Bronchial epithelial cell (primary cell): ENCODE measurements at places on chromosomes 2 and 18.
A peak's percentile ranks its signal among the peaks of the same experiment; 100 is the strongest.

DNA sequence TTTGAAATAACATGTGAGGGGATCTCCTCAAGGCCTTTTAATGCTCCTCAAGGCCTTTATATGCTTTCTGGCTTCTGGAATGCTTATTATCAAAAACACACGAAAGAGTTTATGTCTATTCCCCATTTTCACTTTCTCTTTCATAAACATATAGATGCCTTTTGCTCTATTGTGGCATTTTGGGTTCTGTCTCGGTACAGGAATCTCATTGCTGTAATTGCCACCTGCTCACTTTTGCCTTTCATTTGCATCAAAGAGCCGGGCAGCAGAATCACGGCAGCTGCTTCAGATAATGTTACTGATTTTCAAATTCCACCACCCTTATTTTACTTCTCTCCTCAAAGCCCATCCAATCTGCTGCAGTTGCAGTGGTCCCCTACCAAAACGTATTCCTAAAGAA lies 54.8 kb upstream of the LPIN2 start:
- DNase-seq: no peak

- no peak for DNase-seq
These were observed 242.9 kb upstream of the TMEFF2 start for GRCh38 chr2:192437653-192438052.

DNA sequence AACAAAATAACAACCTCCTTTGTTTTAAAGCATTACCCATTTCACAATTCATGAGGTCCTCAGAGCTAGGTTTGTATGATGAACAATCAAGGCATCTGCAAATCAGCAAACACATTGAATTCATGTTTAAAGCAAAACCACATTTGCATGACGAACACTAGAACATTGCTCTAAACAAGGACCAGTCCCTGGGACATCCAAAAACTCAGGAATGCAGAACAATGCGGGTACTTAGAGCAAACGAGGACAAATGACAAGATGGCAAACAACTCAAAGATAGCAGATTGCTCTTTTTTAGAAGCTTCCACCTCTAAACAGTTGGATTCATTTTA lies 45.7 kb upstream of the RALBP1 start:
- no peak for DNase-seq

DNA sequence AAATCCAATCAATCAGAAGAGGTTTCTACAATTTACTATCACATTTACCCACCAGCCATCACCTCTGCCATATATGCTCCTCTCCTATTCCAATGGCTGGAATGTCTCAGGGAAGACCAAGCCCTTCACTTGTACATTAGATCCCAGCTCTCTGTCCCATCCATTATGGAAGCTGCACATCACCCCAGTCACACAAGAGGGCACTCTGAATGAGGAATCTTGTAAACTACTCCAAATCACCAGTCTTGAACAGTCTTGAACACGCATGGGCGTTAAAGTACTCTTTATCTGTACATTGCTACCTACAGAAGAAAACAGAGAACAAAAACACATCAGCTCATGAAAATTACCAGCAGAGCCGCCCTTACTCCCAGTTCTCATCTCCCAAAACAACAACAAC lies 38.7 kb downstream of the ZC3H8 start:
- peak; percentile 33 for DNase-seq

DNA sequence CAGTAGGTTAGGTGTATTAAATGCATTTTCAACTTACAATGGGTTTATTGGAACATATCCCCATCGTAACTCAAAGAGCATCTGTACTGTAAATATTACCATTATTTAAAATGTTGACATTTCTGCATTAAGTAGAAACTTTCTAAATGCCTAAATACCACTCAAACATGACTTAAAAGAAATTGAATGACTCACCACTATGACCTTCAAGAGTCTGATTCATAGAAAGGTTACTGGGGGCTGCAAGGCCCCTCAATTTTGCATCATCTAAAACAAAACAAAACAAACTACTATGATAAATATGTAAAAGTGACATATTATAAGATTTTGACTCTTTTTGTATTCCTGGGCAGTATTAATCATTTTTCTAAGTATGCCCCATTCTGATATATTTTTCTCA lies 7.6 kb downstream of the WDR35 start:
- no peak for DNase-seq

DNA sequence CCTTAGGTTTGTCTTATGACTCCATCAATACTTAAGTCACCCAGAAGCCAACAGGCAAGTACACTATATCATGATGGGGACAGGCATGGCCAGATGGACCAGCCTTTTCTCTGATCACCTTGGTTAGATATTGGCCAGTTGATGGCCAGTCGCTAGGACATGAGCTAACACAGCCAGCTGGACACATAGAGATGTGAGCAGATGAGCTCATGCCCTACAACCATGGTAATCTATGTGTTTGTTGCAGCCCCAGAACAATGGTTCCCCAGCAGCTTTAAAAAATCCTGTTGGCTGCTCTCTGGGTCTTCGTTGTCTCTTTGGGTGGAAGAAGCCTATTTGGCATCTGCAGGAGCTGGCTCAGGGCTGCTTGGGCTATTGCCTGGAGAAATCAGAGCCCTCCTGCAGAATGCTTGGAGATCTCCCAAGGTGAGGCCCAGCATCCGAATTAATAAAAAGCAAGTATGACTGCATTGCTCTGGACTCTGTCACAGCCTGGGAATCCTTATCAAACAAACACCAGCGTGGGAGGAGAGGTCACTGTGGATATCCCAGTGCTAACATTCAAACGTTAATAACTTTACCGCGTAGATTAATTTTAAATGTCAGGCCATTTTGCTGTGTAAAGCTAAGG lies 62.3 kb upstream of the KLHL29 start:
- no peak for DNase-seq

DNA sequence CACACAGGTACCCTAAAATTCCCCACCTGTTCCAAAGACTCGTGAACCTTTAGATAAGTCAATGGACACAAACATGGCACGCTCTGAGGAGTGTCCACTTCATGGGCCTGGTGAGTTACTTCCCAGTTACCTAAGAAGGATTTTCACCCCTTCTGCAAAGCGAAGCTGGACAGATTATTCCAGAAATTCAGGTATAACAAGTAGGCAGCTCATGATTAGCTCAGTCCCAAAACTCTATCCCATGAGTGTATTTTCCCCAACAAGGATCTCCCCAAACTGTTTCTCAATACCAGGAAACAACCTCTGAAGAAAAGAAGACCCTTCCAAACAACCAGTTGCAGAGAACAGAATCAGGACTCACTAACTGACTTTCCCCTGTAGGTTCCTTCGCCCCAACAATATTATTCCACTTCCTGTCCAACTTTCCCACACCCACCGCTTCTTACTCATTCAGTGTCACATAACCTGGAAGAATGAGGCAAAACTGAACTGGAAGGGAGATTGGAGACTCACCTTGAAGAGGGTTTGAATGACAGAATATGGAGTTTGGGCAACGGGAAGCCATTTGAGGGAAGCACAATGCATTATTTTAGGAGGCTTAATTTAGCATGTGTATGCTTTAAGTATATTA lies 120.1 kb downstream of the ANTXR1 start:
- peak; percentile 89 for DNase-seq

DNA sequence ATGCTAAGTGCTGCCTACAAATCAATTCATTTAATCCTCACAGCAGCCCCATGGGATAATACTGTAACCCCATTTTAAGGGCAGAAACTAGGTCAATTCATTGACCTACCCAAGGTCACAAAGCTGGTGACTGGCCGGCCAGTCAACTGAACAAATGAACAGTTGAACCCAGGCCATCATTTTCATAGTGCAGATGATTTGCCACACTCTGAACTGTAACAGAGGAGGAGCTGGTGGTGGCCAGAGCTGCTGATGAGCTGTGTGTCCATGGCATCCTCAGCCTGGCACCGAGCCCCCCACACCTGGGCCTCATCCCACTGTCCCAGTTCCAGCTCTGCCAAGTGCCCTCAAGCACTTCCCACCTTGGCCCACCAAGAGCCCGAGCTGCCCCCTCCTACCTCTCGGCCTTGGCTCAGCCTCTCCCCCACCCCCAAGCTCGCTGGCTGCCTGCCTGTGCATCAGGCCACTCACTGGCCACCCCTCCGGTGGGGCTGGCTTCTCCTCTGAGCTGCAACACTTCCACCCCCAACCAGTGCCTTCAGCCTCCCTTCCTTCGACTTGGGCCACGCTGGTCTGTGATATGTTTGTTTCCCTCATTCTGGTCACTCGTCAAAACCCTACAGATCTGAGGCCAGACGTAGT lies 58.4 kb downstream of the ATOH8 start:
- no peak for DNase-seq

- DNase-seq: no peak
These were observed 663.7 kb upstream of the LRATD1 start for GRCh38 chr2:13968811-13969210.

DNA sequence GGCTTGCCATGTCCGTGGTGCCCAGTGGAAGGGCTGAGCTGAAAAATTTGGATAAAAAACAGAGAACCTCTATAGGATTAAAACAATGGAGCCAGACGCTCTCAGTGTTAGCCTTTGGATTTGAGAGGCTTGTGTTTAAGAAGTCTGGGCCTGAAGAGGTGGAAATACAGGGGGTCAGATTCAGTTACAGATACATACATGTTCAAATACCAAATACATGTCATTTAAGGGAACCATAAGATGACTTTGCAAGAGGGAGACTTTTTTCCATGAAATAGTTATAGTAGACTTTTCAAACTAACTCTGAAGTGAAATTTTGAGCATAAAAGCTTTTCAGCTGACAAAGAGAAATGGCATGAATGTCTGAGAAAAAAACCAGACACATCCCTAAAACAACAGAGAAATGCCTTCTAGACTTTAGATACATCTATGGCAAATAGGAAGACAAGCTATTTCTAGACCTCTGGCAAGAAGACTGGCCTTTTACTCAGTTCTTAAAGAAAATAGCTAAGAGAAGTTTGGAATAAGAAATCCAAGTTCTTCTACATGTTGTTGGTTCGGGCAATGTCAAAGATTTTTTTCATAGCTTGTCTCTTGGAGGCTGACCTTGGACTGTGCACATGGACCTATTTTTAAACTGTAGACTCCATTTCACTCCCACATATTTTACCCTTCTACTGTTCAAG lies 112.9 kb downstream of the LTBP1 start:
- no peak for DNase-seq

- no peak for DNase-seq
These were observed 2.4 kb downstream of the PELI1 start for GRCh38 chr2:64141674-64142405.

- no peak for DNase-seq
These were observed 48.4 kb downstream of the PLEKHB2 start for GRCh38 chr2:131153529-131153928.

GRCh38 chr2:10558281-10559030 lies 110.3 kb upstream of the ODC1 start:
- DNase-seq: no peak

GRCh38 chr2:162974771-162975170 lies 136.2 kb upstream of the KCNH7 start:
- no peak for DNase-seq

DNA sequence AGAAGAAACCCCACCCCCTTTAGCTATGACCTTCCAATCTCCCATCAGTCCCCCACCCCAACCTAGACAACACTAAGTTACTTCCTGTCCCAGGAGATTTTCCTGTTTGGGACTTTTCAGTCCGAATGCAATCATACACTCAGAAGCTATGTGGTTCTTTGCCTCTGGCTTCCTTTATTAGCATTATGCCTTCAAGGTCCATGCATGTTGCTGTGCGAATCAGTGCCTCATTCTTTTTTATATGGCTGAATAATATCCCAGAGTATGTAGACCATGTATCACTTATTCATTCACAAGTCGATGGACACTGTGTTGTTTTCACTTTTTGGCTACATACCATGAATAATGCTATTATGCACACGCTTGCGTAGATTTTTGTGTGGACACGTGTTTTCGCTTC lies 292.1 kb upstream of the HDAC4 start:
- no peak for DNase-seq

DNA sequence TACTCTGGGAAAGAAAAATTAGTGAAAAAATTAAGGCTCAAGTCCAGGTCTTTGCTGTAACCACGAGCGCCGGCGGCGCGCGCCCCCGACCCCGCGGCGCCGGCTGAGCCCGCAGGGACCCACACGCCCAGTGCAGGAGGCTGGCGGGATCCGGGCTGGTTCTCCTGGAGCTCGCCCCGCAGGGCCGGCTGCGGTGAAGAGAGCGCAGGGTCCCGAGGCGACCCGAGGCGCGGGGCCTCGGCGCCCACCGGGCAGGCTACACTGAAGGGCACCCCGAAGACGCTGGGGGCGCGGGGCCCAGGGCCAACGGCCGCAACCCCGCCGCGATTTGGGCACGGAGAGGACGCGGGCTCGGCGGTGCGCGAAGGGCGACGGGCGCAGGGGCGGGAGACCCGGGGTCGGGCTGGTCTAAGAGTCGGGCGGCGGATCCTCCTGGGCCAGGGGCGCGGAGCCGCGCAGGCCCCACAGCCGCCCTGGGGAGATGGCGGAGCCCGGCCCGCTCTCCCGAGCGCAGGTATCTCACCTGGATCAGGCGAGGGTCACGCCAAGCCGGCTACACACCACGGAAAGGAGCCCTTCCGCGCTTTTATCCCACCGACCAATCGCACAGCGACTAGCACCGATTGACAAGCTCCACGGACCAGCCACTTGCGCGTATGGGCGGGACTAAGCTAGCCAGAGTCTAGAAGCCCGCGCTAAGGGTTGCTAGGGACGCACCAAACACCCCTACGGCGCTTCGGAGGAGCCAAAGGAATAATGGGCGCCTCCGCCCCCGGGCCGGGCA lies at the start of gene PASK:
Gene PASK, minus strand, starts transcription at position 582 of the 784 bp plus-strand sequence. CDS start 6,440 bp downstream, outside the sequence.
- peak; percentile 95 for DNase-seq

DNA sequence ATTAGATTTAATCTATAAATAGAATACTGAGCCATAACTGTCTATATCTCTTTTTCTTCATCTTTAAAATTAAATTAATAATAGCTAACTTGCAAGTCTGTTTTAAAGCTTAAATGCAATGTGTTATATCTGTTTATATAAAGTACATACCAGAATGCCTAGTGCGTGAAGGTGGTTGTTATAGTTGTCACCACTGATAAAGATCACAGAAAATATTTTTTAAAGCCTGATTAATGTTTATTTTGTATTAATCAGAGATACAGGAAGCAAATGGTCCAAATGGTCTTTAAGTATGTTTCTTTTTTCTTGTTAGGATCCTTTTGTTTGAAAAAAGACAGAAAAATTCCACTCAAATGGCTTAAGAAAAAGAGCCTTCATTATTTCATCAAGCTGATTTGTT lies 560.6 kb downstream of the CPS1 start:
- no peak for DNase-seq

GRCh38 chr18:40686836-40687235 lies 1268.2 kb upstream of the PIK3C3 start:
- no peak for DNase-seq

DNA sequence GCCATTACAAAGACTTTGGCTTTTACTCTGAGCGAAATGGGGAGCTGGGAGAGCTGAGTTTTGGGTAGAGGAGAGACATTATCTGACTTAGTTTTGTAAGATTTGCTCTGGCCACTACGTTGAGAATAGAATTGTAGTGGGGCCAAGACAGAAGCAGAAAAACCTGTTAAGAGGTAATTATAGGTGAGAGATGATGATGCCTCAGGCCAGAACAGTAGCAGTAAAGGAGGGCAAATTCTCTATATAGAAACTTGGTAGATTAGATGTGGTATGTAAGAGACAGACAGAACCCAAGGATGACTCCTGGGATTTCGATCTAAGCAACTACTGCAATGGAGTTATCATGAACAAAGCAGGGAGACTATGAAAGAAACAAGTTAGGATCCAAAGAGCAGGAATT lies 17.4 kb upstream of the CREB1 start:
- peak; percentile 50 for DNase-seq

GRCh38 chr18:42426496-42427015 lies 471.5 kb downstream of the PIK3C3 start:
- no peak for DNase-seq

GRCh38 chr2:240233885-240234502 lies 93.5 kb upstream of the OTOS start:
- DNase-seq: no peak

- no peak for DNase-seq
These were observed 6.1 kb downstream of the ARHGEF4 start for GRCh38 chr2:130842770-130843169.
